ENCODE measurements at places on chromosomes 12 and 14. TPM values are rescaled to one million over a fixed set of nuclear protein-coding genes. Genes with fewer than 3 reads are reported as not detected.

SMCO3 gene
- total RNA-seq: 0.15 TPM

SLC5A8 gene
- total RNA-seq: not detected

NAV3 gene
- 41.2 TPM for total RNA-seq

DAO gene
- not detected for total RNA-seq

TSPAN31 gene
- total RNA-seq: 85.3 TPM

PZP gene
- not detected for total RNA-seq

RNU4-1 gene
- under 0.01 TPM for total RNA-seq

OVCH1 gene
- total RNA-seq: 0.83 TPM

TTC9 gene
- total RNA-seq: 0.15 TPM

SDS gene
- not detected for total RNA-seq

LRRIQ1 gene
- 0.44 TPM for total RNA-seq

CCDC184 gene
- total RNA-seq: 0.33 TPM

RASSF9 gene
- 0.87 TPM for total RNA-seq

All from smooth muscle cell of trachea (primary cell).